ENCODE measurements at places on chromosomes 1 and 21.

GRCh38 chr1:64748222-64748621 is 3.3 kb downstream of the RAVER2 start:
- DNase-seq, result no peak

GRCh38 chr1:212920246-212920645 is 30.1 kb upstream of the VASH2 start:
- no peak for DNase-seq

GRCh38 chr1:31289021-31289420 is 7.6 kb downstream of the SNRNP40 start:
- DNase-seq, result no peak

GRCh38 chr21:33554236-33554981 is 11.6 kb downstream of the SON start:
- DNase-seq, result no peak

Data from HS-27A (cell line).